Stimulated activated CD4-positive, alpha-beta T cell treated with anti-CD3 and anti-CD28 coated beads, Interleukin-12 subunit alpha, Interleukin-12 subunit beta, amount 100 ng/mL, for 4 hours (primary cell): ENCODE measurements at places on chromosomes 12 and 14.

GRCh38 chr14:87457720-87458119, 535.3 kb downstream of the GALC start:
- DNase-seq: no peak

GRCh38 chr14:104935026-104935650, 10.5 kb downstream of the PLD4 start:
- DNase-seq: no peak

DNA sequence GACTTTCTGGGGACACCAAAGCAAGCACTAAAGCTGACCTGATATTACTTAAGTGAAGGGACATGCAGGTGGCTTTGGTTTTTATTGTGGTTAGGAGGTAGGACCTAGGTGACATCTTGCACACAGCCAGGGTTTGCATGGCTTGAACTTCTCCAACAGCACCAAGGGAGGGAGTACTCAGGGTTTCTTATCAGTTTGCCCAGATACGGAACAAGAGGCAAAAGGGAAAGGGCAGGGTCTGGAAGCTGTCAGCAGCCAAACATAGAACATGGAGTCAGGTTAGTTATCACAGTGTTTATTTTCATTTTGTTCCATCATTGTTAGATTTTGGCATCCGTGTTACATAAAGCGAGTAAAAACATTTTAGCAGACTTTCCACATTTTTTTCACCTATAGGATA, 186.3 kb upstream of the CLEC14A start:
- no peak for DNase-seq

DNA sequence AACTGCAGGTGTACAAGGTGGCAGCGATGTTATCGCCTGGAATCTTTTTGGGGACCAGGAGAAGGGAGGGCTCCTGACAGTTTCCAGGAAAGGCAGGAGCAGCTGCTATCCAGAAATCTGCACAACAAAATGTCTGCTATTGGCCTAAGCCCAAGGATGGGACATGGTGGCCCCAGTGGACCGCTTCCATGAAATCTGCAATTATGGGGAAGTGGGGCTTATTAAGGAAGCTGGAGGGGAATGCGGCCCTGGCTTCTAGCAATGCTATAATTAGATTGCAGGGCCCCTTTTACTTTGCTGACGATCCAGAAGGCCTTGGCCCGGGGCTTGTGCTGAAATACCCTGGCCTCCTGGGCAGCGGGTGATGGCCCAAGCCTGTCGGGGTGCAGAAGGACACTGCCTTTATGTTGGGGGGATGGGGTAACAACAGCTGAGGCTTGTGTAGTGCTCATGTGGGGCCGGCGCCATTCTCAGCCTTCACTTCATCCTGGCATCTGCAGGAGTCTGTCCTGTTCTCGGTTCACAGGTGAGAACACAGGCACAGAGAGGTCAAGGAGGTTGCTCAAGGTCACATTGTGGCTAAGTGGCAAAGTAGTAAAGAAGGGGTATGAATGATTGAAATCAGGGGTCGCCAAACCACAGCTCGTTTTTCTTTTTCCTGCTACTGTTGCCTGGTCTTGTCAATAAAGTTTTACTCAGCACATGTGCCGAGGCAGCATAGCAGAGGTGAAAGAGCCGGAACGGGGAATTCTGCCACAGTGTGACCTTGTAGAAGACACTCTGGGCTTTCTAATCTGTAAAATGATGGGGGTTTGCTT, 153.5 kb downstream of the RBM19 start:
- DNase-seq: no peak

DNA sequence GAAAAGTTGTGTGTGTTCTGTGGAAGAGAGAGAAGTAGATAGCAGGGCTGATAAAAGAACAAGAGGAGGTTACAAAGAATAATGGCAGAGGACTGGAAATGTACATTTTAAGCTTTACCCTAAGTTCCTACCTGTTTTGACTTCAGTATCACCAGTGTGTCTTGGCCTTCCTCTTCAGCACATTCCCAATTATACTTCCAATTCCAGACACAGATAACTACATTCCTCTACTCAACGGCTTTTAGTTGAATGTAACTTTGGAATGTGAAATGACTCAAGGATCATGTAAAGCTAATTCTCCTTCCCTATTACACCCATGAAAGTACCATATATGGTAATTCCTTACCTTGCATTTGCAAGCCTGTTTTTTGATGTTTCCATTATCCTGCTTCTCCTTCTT, 5.0 kb downstream of the MGST1 start:
- DNase-seq: no peak

DNA sequence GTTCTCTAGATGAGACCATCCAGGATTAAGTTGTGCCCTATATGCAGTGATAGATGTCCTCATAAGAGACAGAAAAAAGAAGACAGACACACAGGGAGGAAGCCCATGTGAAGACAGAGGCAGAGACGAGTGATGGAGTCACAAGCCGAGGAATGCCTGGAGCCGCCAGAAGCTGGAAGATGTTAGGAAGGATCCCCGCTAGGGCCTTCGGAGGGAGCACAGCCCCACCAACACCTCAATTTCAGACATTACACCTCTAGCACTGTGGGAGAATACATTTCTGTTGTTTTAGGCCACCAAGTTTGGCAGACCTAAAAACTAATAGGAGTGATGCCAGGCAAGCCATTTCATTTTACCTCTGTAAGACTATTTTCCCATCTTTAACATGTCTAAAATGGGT, 458.5 kb downstream of the MED13L start:
- no peak for DNase-seq

GRCh38 chr12:119389687-119390086, 55.2 kb downstream of the CCDC60 start:
- no peak for DNase-seq

DNA sequence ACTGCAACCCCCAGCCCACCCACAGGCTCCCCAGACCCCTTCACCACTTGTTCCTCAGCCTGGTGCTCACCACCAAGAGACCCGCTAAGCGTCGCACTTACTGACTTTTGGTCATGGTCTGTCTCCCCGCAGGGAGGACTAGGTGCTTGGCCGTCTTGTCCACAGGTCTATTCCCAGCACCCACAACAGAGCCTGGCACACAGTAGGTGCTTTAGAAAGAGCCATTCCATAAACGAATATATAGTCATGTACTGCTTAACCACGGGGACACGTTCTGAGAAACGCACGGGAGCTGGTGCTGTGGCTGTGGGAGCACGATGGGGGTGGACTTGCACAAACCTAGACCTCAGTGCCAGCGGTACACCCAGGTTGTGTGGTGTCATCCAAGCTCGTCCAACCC, 34.0 kb downstream of the NCOR2 start:
- no peak for DNase-seq

DNA sequence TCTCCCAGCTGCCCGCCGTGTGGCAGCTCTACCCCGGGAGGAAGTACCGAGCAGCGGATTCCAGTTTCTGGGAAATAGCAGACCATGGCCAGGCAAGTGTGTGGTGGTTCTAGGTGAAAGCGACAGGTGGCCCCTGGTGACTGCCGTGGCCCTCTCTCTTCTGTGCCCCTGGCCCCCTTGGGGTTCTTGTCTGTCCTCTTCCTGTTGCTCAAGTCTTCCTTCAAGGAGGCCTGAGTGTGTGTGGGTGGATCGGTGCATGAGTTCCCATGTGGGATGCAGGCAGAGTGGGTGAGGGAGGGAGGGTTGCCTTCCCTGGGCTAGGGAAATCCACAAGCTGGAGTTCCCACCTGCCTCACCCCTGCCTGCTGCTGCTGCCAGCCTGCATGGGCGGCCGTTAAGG, 4.6 kb downstream of the TCL1B start:
- no peak for DNase-seq

DNA sequence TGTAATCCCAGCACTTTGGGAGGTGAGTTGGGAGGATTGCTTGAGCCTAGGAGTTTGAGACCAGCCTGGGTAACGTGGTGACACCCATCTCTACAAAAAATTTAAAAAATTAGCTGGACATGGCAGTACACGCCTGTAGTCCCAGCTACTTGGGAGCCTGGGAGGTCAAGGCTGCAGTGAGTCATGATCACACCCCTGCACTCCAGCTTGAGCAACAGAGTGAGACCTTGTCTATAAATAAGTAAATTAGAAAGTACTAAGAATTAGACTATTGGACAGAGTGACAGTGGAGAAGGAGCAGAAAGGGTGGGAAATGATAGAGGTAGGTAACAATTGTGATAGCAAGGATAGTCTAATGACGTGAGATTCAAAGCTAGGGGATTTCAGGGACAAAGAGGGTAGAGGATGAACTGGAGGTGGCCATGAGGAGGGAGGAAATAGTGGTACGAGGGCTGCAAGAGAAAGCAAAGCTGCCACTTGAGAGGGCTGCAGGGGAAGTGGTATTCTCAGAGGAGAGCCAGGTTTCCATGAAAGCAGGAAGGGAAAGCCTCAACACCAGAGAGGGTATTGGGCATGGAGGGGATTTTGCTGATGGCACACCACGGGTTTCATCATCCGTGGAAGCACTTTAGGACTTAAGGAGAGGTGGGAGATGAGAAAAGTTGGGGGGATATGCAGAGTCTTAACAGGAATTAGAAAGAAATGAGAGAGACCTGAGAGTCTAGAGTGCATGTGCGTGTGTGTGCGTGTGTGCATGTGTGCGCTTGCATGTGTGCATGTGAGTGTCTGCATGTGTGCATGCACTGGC, 85.6 kb downstream of the SYNE2 start:
- DNase-seq: no peak
